ENCODE measurements at places on chromosomes 11 and 22. TPM values are rescaled to one million over a fixed set of nuclear protein-coding genes. Genes with fewer than 3 reads are reported as not detected.

- no peak for DNase-seq
Measured at GRCh38 chr11:27370374-27370773, 7.4 kb upstream of the CCDC34 start.

DNA sequence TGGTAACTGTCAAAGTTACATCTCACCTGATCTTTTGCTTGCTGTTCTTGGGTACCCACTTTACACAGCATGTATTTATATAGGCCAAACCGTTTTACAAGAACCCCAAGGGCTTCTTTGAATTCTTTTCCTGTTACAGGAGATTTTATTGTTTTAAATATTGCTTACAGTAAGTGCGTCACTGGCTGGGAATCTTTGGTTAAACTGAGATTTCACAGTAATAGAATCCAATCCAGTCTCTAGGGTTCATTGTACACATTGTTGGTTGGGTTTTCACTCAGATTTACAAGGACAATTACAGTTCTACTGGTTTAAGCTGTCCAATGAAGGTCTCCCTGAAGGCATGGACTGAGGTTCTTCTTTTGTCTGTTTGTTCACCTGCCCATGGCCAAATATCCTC, 171.7 kb downstream of the INSC start:
- peak; percentile 17 for DNase-seq

- DNase-seq, result peak; percentile 61
Measured at GRCh38 chr11:10653946-10654810, 39.4 kb downstream of the IRAG1 start.

GRCh38 chr11:111259896-111260295, 14.4 kb downstream of the POU2AF2 start:
- no peak for DNase-seq

DNA sequence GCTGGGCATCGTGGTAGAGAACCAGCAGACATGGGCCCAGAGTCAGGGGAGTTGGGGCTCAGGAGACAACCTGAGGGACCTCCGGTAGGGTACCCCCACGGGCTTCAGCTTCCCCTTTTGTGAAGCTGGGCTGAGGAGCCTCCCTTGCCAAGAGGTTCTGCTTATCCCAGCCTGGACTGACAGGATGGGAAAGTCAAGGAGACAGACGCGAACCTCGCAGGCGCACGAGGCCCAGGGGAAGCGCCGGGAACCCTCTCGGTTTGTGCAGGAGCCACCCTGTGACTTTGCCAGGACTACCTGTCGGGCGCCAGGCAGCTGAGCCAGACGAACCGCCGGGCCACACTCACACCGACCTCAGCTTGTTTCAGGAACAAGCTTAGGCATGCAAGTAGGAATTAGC, 566.1 kb downstream of the BRD1 start:
- no peak for DNase-seq

GRCh38 chr11:32216749-32217148, 125.9 kb downstream of the RCN1 start:
- DNase-seq, result no peak

DNA sequence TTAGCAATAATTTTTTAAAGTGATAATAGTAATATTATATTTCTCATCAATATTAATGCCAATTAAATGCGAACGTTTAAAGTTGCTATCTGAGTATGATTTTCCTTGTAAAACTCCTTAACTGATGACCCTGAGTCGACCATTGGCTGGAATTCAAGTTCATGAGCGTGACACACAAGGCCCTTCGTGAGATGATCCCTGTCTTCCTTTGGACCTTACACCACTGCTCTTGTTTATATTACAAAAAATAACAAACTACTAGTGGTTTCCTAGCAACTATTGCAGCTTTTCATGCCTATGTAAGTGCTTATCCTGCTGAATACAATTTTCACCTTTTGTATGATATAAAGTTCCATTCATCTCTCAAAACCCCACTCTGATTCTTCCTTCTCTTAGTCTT, 752.9 kb downstream of the CNTN5 start:
- peak; percentile 12 for DNase-seq

- DNase-seq, result no peak
Measured at GRCh38 chr11:131966667-131967066, 596.3 kb downstream of the NTM start.

- DNase-seq, result peak; percentile 79
Measured at GRCh38 chr22:38788021-38788816, 5.7 kb downstream of the DNAL4 start.

DNA sequence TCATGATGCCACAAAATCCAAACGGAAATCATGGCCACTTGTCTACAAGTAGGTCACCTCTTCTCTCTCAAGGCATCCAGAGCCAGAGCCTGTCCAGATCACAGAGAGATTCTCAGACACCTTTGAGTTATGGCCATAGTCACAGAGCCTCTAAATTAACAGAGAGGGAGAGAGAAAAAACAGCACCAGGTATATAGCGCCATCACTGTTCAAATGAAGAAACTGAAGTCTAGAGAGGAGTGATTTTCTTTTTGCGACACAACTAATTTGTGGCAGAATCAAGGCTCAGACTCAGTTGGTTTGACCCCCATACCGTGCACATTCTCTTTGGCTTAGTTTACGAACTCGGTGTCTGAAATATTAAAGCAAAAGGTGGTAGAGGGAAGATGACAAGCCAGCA, 512.9 kb downstream of the NTM start:
- no peak for DNase-seq

DNA sequence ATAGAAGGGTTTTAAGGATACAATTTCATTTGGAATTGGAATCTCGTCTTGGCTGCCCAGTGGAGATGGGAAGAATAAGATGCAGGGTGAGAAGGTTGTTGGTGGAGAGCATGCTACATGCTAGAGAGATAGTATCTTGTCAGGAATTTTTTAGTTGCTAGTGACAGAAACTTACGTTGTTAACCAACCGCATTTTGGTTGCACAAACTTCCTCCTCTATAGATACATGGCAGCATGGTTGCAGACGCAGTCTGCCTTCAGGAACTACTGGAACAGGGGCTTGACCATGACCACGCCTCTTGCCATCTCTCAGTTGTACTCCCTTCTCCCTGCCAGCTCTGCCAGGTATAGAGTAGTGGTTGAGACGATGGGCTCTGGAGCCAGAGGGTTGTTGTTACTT, 13.5 kb upstream of the CCDC90B start:
- no peak for DNase-seq

DNA sequence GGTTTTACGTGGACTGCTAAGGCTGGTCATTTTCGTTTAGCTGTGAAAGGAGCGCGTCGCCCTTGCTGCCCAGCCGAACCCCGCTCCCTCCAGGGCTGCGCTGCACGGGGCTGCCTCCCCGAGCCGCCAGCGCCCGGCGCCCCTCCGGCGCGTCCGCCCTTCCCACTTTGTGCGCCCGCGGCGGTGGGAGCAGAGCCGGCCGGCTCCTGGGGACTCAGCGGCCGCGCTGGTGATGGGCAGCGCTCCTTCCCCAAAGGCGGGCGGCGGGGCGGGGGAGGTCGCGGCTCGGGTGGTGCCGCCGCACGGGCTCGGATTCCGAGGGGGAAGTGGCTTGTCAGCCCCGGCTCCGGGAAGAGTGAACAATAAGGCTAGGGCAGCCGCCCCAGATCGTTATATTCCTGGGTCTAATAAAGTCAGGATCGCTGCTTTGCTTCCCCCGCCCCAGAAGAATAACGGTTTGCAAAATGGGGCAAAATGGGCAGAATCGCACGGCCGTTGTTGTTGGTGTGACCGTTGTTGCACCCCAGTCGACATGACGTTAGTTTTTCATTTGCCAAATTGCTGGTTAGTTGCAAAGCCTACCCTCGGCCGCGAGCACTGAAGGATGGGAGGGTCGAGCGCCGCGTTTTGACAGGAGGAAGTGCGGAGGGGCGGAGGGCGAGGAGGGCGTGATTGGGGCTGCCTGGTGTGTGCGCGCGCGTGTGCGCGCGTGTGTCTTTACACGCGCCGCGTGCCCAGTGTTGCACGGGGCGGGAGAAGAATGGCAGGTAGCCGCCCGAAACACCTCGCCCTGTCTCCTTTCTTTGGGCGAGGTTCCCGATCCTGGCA, 745 bp downstream of the NCAM1 start:
- DNase-seq, result peak; percentile 50

- DNase-seq, result peak; percentile 62
Measured at GRCh38 chr22:20203552-20204201, 52.8 kb upstream of the CCDC188 start.

- no peak for DNase-seq
Measured at GRCh38 chr11:19426756-19427403, 186.1 kb upstream of the E2F8 start.

DNA sequence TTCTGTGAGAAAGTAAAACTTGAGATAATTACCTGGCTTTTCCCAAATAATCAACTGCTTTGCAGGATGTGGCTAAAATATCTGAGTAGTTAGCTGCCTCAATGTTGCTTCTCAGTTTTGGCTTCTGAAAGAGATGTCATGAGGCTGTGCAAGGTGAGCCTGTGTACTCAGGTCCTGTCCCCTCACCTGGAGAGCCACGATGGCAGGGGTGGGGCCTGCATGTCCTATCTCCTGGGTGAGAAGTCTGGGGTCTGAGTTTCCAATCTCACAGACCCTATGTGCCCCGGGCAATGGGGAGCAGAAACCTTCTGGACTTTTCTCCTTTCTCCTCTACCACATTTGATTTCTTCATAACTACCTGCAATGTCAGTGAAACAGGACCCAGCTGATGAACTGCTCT, 338.6 kb upstream of the B3GAT1 start:
- no peak for DNase-seq

- DNase-seq, result no peak
Measured at GRCh38 chr11:78346799-78347198, 70.8 kb downstream of the GAB2 start.

DNA sequence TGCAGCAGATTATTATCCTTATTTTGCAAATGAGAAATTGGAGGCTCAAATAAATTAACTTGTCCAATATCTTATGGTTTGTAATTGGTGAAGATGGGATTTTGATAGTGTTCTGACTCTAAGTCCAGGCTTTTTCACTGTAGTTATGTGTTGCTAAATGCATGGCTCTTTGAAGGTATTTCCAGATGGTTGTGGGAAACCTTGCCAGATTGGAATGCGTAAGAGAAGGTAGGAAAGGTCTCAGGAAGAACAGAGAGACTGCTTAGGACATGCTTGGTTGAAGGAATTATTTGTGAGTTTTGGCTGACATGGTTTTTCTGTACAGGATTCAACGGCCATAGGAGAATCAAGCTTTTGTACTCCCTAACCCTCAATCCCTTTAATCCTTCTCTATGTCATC, 108.6 kb downstream of the STIM1 start:
- no peak for DNase-seq

- DNase-seq, result no peak
Measured at GRCh38 chr11:58617976-58618557, 4.4 kb upstream of the CNTF start.

DNA sequence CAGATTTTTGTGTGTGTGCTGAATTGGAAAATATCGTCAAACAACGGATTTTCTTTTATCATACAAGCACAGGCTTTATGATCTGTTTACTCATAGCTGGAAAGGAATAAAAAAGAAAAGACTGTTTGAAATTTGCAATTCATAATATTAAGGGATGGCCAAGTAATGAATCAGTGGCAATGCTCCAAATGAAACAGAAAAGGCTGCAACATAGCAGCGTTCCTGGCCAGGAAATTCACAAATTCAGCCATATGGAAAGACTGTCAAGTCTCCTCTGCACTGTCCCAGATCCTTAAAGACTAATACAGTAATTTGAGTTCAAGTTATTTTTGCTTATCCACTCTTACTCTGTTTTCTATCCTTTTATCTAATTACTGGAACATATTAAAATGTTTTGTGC, 98.2 kb downstream of the MSANTD4 start:
- peak; percentile 4 for DNase-seq

GRCh38 chr11:114260077-114260476, 36.1 kb upstream of the NNMT start:
- no peak for DNase-seq

DNA sequence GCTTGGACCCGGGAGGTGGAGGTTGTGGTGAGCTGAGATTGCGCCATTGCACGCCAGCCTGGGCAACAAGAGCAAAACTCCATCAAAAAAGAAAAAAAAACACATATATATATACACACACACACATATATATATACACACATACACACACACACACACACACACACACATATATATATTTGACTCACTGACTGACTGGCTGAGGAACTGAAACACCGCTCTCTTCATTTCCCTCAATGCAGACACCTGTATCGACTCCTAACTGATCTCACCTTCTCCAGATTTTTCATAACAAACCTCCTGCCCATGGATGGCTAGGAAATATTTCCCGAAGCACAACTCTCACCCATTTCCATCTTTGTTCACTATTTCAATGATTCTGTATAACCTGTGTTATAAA, 140.7 kb upstream of the ANO3 start:
- DNase-seq, result no peak

DNA sequence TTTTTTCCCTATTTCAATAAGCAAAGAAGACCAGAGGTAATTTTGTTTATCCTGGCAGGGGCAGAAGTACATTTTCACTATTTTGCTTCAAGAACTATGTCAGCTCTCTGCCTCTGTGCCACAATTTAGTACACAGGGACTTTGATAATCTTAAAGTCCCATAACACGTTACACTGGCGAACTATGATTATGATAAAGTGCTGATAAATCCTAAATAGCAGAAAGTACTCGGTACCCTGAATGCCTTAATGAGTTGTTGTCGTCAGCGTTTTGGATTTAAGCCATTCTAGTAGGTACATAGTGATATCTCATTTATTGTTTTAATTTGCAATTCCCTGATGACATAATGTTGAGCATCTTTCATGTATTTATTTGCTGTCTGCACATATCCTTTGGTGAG, 16.6 kb upstream of the PHOX2A start:
- DNase-seq, result no peak

- peak; percentile 18 for DNase-seq
Measured at GRCh38 chr11:3954448-3955298, 99.2 kb downstream of the STIM1 start.

GRCh38 chr11:61007956-61008896, 36.7 kb downstream of the CD6 start:
- no peak for DNase-seq

DNA sequence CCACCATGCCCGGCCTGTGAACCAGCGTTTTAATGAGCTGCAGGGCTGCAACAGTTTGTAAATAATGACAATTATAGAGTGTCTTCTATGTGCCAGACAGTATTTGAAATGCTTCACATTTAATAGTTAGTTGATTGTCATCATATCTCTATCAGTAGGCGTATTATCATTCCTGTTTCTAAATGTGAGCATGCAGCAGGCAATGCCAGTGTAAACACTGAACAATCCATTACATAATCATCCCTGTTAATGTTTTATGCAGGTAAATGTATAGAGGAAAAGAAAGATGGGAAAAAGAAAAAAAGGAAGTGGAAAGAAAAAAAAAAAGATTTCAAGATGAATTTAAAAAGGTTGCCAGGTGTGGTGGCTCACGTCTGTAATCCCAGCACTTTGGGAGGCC, 52.3 kb downstream of the ZBTB44 start:
- DNase-seq, result no peak

RAB38 gene
- total RNA-seq, result 2.5 TPM

MCHR1 gene
- total RNA-seq, result not detected

HEPHL1 gene
- not detected for total RNA-seq

TTC17 gene
- 29.1 TPM for total RNA-seq

SLC25A45 gene
- total RNA-seq, result 0.23 TPM

FANCF gene
- total RNA-seq, result 17.7 TPM

BEST1 gene
- not detected for total RNA-seq

PIH1D2 gene
- total RNA-seq, result 1.1 TPM

VPREB1 gene
- not detected for total RNA-seq

AIFM3 gene
- total RNA-seq, result 2.0 TPM

PHF21B gene
- total RNA-seq, result 0.57 TPM

OR52A1 gene
- total RNA-seq, result not detected

SCGB2A2 gene
- total RNA-seq, result not detected

MMP11 gene
- total RNA-seq, result 4.2 TPM

ZNF214 gene
- total RNA-seq, result 1.8 TPM

OR4C13 gene
- total RNA-seq, result not detected

KIRREL3 gene
- total RNA-seq, result 2.4 TPM
